ENCODE measurements at places on chromosomes 6 and 20. TPM values are rescaled to one million over a fixed set of nuclear protein-coding genes. Genes with fewer than 3 reads are reported as not detected.

The INSM1 gene
- total RNA-seq: not detected

The HDGFL1 gene
- total RNA-seq: not detected

The MYMX gene
- not detected for total RNA-seq

GRCh38 chr6:36836111-36837021, 2.9 kb downstream of the CPNE5 start:
- DNase-seq: no peak

DNA sequence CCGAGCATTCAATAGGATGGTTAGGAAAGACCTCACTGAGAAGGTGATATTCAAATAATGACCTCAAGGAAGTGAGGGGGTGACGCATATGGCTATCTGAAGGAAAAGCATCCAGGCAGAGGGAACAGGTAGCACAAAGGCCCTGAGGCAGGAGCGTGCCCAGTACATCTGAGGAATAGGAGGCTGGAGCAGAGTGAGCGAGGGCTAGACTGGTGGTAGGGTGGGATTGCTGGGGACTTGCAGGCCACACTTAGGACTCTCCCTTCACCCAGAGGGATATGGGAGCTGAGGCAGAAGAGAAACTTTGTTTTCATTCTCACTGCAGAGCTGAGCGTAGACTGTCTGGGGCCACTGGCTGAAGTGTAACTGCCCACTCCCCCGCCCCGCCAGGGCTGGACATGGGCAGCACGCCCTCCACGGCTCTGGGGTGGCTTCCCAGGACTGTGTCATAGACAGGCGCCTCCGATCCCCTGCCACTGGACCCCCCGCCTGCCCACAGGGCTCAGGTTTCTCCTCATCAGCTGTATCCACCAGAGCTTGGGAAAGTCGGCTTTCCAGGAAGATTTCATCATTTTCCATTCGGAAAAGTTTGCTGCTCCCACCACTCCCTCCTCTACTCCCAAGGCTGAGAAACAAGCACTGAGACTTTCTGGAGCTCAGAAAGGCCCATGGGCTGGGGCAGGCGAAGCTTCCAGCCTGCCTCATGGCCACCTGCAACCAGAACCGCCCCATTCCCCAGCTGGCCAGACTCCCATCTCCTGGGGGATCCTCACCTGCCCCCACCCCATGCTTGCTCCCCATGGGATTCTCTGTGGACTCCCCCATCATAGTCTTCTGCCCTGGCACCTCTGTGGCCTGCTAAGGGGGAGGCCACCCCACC, 142.6 kb downstream of the MRPL14 start:
- DNase-seq: peak; percentile 13

- no peak for DNase-seq
These were observed 253.5 kb downstream of the QKI start for GRCh38 chr6:163668061-163668426.

DNA sequence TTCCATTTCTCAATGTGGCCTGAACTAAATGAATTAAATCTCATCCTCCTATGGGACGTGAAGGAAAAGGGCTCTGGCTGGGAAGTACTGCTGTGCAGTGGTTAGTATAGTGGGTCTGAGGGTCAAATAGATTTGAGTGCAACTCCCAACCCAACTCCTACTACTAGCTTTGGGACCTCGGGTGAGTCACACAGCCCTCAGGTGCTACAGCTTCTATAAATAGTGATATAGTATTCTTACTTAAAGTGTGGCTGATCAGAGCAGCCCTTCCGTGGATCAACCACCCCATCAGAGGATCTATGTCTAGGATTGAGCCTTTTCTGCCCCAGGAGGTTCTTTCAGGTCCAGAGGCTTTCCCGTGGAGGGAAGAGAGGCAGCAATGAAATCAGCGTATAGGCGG, 904 bp upstream of the UST start:
- DNase-seq: peak; percentile 55

GRCh38 chr6:155638200-155638599, 182.6 kb upstream of the NOX3 start:
- no peak for DNase-seq

DNA sequence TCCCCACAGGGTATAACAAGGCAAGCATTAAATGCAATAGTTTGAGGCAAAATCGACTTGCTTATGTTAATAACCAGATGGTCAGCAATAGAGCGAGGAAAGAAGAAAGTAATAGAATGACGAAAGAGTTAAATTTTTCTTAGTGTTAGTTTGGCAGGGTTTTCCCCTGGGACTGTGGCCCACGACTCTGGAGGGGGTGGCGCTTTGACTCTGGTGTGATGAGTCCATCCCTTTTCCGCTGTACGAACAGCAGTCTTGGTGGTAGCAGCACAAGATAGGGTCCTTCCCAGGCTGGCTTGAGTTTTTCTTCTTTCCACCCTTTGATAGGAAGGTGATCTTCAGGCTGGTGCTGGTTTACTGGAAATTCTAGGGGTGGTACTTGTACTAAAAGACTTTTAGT, 69.2 kb upstream of the GMDS start:
- no peak for DNase-seq

DNA sequence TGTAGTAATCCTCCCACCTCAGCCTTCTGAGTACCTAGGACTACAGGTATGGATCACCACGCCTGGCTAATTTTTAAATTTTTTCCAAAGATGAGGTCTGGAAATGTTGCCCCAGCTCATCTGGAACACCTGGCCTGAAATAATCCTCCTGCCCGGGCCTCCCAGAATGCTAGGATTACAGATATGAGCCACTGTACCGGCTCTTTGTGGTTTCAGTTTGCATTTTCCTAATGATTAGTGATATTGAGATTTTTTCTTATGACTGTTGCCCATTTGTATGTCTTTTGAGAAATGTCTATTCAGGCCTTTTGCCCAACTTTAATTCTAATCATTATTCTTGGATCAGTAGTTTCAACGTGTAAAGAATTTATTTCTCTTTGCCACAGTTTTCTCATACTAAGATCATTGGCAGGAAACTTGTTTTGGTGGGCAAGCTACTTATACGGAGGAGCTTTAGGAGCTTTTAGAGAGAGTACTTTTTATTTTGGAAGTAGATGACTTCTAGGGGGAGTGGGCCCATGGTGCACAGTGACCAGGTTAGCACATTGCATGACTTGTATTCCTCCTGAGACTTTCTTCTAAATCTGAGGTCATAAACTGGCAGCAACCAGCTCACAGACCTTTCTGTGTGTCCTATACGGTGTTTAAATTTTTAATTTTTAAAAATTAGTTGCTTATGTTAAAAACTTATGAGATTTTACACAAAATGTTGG, 62.3 kb downstream of the STK4 start:
- no peak for DNase-seq

DNA sequence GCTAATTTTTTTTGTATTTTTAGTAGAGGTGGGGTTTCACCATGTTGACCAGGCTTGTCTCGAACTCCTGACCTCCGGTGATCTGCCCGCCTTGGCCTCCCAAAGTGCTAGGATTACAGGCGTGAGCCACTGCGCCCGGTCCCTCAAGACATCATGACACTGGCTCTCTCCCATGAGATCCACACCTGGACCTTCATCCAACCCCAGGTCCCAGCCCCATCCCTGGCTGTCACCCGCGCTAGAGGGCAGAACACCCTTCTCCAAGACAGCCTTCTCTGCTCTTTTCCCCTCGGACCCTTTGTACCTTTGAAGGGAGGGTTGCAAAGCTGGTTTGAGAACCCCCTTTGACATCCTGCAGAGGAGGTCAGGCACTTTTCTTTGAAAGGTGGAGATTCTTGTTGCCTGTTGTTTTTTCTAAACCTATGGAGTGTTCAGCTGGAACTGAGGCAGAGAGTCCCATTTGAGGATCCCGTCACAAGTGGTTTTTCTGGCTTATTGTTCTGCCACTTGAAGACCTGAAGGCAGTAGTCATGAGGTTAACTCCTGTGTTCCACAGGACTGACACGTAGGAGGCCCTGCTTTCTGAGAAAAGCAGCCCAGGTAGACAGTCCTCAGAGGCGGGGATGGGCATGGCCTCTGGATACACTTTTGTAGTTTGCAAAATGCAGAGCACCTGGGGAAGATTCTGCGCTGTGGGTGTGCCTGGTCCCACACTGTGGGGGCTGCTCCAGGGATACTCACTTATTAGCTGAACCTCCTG, 171.1 kb upstream of the SNX9 start:
- DNase-seq: no peak

- DNase-seq: peak; percentile 26
These were observed 6.4 kb upstream of the FANCE start for GRCh38 chr6:35445691-35446090.

- no peak for DNase-seq
These were observed 29.9 kb upstream of the CD2AP start for GRCh38 chr6:47447722-47448121.

DNA sequence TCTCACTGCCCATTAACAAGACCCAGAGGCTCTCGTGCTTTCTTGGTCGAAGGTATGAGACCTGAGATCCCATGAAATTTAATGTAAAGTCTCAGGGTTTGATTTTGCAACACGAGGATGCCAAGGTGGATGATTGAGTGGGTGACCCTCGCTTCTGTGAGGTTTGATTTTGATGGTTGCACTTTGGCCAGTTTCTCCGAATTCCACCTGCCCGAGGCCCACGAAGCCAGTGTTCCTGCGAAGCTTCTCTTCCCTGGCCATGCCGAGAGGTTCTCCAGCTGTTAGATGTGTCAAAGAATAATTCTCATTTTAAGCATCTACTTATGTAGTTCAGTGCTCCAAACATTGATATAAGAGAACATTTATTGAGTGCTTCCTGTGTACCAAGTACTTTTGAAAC, at the start of gene KIF25:
Gene KIF25 (plus strand): TSS at position 30 of the 400 bp plus-strand sequence. CDS start 31,915 bp downstream, outside the sequence.
- no peak for DNase-seq
